Thymus (tissue), 14 donors: ENCODE measurements at places on chromosomes 11 and 22.

DNA sequence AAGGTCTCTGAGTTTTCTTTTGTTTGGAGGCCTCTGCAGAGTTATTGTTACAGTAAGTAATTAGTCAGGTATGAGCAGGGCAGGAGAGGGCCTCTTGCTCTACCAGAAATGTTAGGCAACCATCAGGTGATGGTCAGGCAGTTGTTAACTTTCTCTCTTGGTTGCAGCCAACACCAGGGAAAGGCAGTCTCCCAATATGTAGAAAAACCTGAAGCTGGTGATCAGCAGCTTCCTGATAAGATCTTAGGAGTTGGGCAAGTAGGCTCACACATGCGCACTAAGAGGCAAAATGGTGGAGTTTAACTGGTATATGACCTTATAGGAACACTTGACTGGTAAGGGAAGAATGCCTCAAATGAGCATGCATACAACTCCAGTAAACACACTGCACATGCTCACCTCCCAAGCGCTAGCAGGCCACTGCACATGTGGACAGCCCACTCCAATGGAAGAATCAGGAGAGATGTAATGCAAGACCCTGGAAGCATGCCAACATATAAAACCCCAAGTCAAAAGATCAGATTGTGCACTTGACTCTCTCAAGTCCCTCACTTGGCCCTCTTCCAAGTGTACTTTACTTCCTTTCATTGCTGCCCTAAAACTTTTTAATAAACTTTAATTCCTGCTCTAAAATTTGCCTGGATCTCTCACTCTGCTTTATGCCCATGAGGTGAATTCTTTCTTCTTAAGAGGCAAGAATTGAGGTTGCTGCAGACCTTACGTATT lies 23.7 kb upstream of the SLC35F2 start:
- DNase-seq = no peak
- H3K4me3 ChIP-seq = no peak overlapping the region
- H3K27me3 ChIP-seq = no peaks in the 10 kb centered on the region
- H3K27ac ChIP-seq = no peak overlapping the region
- no peaks in the 10 kb centered on the region for H3K36me3 ChIP-seq

DNA sequence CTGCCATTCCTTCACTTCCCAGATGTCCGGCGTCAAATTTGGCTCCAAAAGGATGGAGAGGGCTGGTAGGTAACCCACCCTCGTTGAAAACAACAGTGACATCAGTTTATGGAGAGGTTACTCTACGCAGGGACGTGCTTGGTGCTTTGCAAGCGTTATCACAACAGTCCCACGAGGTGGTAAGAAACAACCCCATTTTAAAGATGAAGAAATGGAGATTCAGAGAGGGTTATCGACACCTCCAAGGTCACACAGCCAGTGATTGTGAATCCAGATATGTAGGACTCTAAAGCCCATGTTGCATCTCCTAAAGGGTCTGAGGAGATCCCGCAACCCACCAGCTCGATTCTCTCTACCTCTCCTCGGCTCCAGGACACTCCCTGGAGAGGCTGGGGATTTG lies 773 bp downstream of the MIAT start:
- peak overlapping the region; percentile 43 for H3K4me3 ChIP-seq
- DNase-seq = no peak
- H3K27me3 ChIP-seq = peaks cover 58% of the 10 kb centered on the region
- H3K4me1 ChIP-seq = peaks cover 27% of the 10 kb centered on the region

- no peak overlapping the region for H3K27ac ChIP-seq
- no peak overlapping the region for H3K4me3 ChIP-seq
Measured at GRCh38 chr11:28860893-28861292, 752.7 kb downstream of the METTL15 start.

DNA sequence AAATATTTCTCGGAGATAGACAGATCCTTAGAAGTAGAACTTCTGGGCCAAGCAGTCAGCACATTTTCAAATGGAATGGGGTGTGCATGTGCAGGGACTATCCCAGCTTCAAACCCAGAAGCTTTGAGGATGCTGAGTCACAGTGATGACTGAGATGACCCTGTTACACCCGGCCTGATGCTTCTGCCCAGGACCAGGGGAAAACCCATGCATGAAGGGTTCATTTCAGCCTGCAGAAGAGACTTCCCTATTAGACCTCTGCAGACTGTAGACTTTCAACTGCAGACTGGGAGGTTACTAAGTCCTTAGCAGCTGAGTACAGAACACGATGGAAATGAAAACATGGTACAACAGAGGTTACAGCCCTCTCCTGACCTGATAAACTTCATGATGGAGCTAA lies 3.6 kb upstream of the OR2AT4 start:
- no peak for DNase-seq
- no peaks in the 10 kb centered on the region for H3K36me3 ChIP-seq
- H3K27ac ChIP-seq = no peak overlapping the region
- H3K4me3 ChIP-seq = no peak overlapping the region

GRCh38 chr22:46051646-46052045 lies 74.7 kb upstream of the WNT7B start:
- H3K36me3 ChIP-seq = no peaks in the 10 kb centered on the region
- no peak overlapping the region for H3K4me3 ChIP-seq
- no peak for DNase-seq
- peaks cover 86% of the 10 kb centered on the region for H3K27me3 ChIP-seq

DNA sequence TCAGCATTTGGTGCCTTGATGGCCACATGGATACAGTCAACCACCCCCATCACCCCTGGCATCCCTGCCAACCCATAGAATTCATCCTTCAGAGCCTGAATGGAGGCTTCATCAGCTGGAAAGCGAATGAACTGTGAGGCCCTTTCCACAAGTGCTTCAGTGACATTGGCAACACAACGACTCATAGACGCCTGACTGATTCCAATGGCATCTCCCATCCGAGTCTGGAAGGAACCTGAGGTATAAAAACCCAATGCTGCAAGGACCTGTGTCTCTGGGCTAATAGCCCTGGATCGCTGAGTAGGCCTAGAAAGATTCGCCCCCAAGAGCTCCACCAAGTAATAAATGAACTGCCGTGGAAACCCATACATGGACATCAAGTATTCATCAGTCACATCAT lies 1.3 kb downstream of the HARBI1 start:
- H3K36me3 ChIP-seq = peaks cover 3% of the 10 kb centered on the region
- H3K4me1 ChIP-seq = peaks cover 14% of the 10 kb centered on the region
- no peak overlapping the region for H3K27ac ChIP-seq
- no peaks in the 10 kb centered on the region for H3K27me3 ChIP-seq
- no peak overlapping the region for H3K4me3 ChIP-seq
- no peak for DNase-seq

DNA sequence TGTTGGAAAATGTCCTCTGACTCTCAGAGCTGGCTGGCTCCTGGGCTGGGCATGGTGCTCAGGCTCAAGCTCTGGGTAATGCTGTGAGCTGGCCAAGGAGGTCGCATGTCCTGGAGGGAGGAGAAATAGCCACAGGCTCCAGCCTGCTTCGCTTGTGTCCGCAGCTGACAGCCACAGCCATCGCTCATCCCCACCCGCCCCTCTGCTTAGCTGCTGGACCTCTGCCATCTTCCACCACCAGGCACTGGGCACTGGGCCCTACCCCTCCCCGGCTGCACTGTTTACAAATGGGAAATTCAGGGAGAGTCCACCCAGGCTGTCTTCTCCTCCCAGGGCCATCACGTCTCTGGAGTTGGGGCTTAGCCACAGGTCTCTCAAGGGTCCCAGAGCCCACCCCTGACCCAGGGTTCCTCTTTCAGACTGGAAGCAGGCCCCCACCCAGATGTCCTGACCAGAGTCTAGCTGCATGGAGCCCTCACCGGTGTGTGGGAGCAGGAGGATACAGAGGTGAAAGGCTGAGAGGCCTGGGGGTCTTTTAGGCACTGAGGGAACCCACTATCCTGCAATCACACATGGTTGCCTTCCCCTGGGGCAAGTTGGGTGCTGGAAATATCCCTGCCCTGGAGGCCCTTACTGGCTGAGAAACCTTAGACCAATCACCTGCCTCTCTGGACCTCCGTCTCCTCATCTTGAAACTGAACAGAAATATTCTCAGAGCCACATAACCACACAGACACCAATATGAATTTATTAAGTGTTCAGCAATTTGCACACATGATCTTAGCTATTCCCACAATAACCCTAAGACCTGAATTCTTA lies 62.7 kb downstream of the CD82 start:
- no peaks in the 10 kb centered on the region for H3K4me1 ChIP-seq
- no peaks in the 10 kb centered on the region for H3K27me3 ChIP-seq
- no peak overlapping the region for H3K4me3 ChIP-seq
- no peak for DNase-seq
- no peak overlapping the region for H3K27ac ChIP-seq
- H3K36me3 ChIP-seq = peaks cover 6% of the 10 kb centered on the region

DNA sequence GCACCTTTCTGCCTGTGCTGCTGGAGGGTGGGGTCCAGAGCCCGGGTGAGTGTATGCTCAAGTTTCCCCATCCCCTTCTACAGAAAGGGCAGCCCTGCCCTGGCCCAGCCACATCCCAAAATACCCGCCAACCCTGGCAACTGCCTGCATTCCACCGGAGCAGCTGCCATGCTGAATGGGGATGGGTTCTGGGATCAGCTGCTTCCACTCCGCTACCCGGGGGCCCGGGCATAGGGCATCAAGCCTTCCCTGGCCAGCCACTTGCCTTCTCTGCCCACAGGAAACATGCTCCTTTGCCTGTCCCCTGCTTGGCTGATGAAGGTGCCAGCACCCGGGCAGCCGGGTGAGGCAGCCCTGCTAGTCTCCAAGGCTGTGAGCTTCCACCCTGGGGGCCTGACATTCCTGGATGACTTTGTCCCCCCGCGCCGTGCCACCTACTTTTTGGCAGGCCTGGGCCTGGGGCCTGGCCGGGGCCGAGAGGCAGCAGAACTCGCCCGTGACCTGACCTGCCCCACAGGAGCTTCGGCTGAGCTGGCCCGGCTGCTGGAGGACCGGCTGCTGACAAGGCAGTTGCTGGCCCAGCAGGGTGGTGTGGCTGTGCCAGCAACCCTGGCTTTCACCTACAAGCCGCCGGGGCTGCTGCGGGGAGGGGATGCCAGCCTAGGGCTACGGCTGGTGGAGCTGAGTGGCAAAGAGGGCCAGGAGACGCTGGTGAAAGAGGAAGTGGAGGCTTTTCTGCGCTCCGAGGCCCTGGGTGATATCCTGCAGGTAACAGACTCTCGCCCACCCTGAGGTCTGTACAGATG lies 3.2 kb downstream of the CARNS1 start:
- H3K4me1 ChIP-seq = peaks cover 87% of the 10 kb centered on the region
- H3K36me3 ChIP-seq = no peaks in the 10 kb centered on the region
- H3K27ac ChIP-seq = peak overlapping the region; percentile 88
- H3K4me3 ChIP-seq = peak overlapping the region; percentile 28

DNA sequence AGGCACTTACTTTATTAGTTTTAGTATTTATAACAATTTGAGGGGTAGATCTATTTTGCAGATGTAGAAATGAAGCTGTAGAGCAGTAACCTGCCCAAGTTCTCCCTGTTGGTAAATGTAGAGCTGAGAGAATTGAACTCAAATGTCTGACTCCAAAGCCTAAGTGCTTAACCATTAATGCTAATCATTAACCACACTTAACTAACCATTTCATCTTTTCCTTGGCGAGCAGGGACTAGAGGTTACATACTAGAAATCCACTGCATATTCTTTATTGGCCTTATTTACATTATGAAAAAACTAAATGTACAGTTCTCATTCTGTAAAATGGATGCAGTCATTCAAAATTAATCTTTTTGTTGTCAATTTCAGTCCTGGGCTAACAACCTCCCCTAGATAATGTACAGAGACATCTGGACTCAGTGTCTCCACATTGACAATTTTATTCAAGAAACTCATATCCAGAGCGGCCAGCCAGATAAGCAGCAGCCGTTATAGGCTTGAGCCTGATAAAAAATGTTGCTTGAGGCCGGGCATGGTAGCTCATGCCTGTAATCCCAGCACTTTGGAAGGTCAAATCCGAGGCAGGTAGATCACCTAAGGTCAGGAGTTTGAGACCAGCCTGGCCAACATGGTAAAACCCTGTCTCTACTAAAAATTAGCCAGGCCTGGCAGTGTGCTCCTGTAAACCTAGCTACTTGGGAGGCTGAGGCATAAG lies 76.7 kb upstream of the PICALM start:
- no peaks in the 10 kb centered on the region for H3K27me3 ChIP-seq
- H3K36me3 ChIP-seq = no peaks in the 10 kb centered on the region
- no peak overlapping the region for H3K27ac ChIP-seq
